Stimulated activated CD8-positive, alpha-beta memory T cell treated with anti-CD3 and anti-CD28 coated beads, Interleukin-7, amount 100 ng/mL, for 1 hour (primary cell): ENCODE measurements at places on chromosomes 1 and 21.

DNA sequence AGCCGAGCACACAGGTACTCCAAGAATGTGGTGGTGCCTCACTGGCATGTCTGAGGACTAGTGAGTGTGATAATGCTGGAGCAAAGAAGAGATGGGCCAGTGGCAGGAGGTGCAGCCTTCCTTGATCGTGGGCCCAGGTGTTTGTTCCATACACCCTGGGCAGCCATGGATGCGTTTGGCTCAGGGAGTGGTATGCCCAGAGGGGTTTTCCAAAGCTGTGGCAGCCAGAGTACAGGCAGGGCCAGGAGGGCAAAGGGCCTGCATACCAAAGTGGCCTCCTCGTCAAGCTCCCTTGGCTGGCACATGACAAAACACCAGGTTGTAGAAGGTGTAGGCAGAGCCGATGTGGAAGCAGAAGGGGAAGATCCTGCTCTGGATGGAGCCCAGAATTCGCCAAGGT, 19.0 kb downstream of the PARS2 start:
- no peak for DNase-seq

DNA sequence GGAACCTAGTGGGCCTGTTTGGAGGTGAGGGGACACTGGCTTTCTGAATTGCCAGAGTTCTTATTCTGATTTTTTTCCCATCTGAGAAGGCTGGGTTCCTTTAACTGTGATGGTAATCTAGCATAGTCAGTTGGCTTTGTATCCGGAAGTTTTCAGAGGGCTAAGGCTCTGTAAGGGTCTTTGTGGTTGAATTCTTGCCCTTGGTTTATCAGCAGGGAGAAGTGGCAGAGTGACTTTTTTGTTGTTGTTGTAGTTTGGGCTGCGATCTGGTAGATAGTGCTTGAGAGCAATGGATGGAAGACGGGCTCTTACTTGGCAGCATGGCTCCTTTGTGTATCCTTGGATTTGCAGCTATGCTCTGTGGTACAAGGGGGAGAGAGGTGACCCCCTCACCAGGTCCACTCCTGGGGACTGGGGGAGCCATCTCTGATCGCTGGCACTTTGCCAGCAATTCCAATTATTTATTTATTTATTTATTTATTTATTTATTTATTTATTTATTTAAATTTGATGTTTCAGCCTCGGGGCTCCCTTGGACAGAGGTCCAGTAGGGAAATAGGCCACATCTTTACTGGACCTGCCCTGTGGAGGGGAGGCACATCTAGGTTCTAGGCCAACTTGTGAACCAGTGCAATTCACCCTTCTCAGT, 18.5 kb downstream of the TCP10L start:
- no peak for DNase-seq

GRCh38 chr21:41634858-41635257, 126.9 kb upstream of the TMPRSS2 start:
- no peak for DNase-seq

GRCh38 chr1:54273092-54273794, 73.3 kb downstream of the MRPL37 start:
- no peak for DNase-seq

GRCh38 chr1:60171801-60172200, 98.2 kb upstream of the C1orf87 start:
- no peak for DNase-seq
